ENCODE measurements at places on chromosomes 3 and 15. TPM values are rescaled to one million over a fixed set of nuclear protein-coding genes. Genes with fewer than 3 reads are reported as not detected.
A peak's percentile ranks its signal among the peaks of the same experiment; 100 is the strongest.

DNA sequence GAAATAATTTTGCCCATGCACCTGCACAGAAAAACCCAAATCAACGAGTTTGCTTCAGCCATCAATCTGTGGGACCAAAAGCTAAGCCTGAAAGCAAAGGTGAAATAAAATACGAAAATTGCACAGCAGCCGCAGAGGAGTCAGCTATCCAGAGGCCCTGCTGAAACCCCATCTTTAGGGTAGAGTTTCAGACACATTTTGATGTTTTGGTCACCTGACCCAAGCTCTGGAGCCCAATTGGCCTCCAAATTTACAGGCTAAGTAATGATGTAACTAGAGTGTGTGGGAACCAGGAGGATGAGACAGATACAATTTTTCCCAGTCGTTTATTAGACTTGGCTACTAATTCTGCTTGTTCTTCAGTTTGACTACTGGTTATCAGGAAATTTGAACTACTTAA is 308.6 kb upstream of the ATP11B start:
- no peak for DNase-seq

DNA sequence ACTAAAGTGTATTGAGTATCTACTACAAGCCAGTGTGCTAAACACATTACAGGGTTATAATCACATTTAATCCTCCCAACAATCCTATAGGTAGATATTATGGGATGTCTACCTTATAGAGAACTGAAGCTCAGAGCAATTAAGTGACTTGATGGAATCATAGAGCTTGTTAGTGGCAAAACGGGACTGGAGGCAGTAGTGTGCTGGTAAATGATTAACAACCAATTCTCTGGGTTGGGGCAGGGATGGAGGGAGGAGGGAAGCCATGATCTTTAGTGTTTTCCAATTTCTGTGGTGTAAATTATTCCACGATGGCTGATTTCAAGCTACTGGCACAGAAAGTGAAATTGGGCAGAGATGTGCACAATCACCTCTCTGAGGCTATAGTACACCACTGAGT is 18.5 kb upstream of the CSRNP1 start:
- DNase-seq, result no peak

- DNase-seq, result no peak
These were observed 302.0 kb downstream of the RYR3 start for GRCh38 chr15:33612721-33613304.

- no peak for DNase-seq
These were observed 467.3 kb downstream of the SHQ1 start for GRCh38 chr3:72380711-72381493.

- DNase-seq, result peak; percentile 45
These were observed 2.0 kb upstream of the ST8SIA2 start for GRCh38 chr15:92391640-92392039.

GRCh38 chr3:4817128-4817527 is 162.1 kb upstream of the BHLHE40 start:
- no peak for DNase-seq

GRCh38 chr3:64049136-64049535 is 25.8 kb upstream of the PSMD6 start:
- no peak for DNase-seq

DNA sequence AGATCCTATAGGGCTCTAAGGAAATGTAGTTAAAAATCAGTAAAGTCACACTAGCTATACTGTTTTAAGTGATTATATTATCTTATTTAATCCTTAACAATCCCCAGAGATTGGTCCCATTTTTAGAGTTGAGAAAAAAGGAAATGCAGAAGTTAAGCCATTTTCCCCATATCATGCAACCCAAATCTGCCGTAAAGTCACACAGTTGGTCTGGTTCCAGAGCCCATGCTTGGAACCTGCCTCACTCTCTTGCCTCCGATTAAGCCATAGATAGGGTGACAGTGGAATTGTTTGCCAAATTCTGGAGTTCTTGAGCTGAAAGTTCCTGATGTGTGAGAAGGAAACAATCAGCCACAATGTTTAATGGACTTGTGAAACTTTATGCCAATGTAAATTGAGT is 2.3 kb upstream of the P2RY13 start:
- no peak for DNase-seq

GRCh38 chr15:38320181-38320580 is 67.5 kb downstream of the SPRED1 start:
- DNase-seq, result no peak

DNA sequence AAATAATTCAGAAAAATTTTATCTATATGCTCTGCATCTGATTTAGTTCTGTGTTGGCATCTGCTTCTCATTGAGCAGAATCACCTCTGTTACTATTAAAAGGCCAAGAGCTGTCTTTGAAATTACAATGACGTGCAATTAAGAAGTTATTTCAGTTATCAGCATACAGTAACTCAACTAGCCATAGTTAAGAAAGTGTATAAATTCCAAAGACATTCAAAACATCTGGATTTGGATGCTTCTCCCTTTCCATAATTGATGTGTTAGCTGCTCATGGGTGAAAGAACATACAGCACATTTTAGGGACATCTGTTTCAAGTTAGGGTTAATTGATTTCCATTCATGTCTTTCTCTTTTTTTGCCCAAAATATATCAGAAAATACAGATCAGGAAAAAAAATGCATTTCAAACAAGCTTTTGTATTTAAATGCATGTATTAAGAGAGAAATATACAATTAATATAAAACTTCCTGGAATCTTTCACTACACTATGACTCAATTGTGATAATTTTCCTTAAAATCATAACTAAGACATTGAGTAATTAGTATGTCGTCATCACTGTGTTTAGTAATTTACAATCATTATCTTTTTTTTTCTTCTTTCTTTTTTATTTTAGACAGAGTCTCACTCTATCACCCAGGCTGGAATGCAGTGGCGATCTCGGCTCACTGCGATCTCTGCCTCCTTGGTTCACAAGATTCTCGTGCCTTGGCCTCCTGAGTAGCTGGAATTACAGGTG is 82.7 kb upstream of the MBNL1 start:
- DNase-seq, result no peak

GRCh38 chr15:37046876-37047614 is 53.3 kb downstream of the MEIS2 start:
- DNase-seq, result no peak

DNA sequence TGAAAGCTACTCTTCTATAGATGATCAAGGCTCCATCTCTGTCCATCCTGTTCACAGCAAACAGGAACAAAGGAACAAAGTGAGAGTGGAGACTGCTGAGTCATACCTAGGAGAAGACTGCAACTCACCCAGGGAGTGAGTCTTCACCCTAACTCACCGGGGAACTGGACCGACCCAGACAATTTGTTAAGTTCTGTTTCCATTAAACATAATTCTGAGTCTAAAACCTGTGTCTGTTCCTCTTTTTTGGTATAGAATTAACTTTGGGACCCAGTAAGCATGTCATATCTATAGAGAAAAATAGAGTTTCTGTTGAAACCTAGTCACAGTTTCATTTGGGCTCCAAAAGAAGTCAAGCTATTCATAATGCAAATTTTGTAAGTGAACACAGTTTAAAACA is 21.6 kb downstream of the CCDC80 start:
- no peak for DNase-seq

DNA sequence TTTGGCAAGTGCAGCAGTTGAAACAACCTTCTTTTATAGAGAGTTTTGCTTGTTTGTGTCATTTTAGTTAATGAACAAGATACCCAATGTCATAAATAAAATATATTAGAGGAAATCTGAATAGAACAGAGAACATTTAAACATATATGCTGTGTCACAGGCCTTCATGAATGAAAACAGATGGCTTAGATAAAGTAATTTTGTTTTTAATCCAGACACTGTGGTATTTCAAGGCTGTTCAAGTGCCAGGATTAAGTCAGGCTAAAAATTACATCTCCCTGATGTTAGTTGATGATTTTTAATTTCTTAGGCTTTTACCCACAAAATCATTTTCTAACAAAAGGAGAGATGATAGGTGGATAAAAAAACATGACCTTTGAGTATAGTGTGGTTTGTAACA is 4.9 kb upstream of the ACKR4 start:
- no peak for DNase-seq

- DNase-seq, result no peak
These were observed 3.2 kb downstream of the EIF1B start for GRCh38 chr3:40312661-40313226.

- no peak for DNase-seq
These were observed 5.1 kb downstream of the BFSP2 start for GRCh38 chr3:133404920-133405319.

GRCh38 chr3:74091204-74091603 is 466.5 kb upstream of the PDZRN3 start:
- DNase-seq, result no peak

DNA sequence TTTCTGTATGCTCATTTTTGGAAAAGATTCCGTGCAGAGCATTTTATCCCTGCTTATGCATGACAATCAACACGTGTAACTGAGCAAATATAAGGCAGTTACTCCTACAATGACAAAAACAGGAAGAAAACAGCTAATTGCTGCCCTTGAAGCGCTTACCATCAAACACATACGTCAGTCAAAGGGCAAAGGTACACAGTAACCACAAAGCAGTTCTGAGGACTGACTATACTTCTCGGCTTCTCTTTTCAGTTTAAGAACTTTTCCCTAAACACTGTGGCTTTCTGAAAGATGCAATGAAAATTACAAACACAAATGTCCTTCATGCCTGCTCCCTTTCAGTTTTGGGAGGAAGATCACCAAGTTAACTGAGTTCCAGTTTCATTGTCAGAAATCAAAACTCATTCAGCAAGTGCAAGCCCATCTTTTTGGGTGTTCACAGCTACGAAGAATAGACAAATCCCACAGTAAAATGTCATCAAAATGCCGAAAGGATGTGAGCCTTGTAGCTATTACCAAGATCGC is 602.8 kb downstream of the FOXP1 start:
- DNase-seq, result peak; percentile 40

- no peak for DNase-seq
These were observed 18.9 kb downstream of the SRGAP3 start for GRCh38 chr3:9230596-9230995.

GRCh38 chr3:194661374-194661773 is 10.6 kb downstream of the LSG1 start:
- DNase-seq, result no peak

GRCh38 chr3:8276506-8276905 is 225.1 kb upstream of the LMCD1 start:
- no peak for DNase-seq

DNA sequence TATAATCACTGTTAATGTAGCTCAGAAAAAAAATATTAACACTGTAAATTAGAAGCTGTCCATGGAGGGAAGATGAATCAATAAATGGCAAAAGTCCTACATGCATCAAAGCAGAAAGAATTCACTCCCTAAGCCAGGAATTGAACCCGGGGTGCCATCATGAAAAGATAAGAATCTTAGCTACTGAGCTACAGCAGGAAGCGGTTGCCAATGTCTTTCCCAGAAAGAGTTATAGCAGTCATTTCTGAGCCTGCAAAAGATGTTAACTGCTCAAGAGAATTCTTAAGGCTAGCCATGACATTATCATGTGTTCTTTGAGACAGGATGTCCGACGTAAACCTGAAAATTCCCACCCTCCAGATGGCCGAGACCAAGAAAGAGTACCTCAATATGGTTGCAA is 47.4 kb upstream of the MKRN3 start:
- DNase-seq, result no peak

- no peak for DNase-seq
These were observed 27.9 kb downstream of the KIF7 start for GRCh38 chr15:89627256-89627970.

DNA sequence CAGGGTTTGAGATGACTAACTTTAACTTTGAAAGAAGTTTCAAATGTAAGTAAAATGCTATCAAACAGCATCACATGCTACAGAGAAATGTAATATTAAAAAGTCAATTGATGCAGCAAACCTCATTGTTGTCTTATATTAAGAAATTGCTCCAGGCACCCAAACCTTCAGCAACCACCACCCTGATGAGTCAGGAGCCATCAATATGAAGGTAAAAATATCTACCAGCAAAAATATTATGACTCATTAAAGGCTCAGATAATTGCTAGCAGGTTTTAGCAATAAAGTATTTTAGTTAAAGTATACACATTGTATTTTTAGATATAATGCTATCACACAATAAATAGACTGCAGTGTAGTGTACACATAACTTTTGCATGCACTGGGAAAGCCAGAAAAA is 746.3 kb downstream of the ZPLD1 start:
- no peak for DNase-seq

DNA sequence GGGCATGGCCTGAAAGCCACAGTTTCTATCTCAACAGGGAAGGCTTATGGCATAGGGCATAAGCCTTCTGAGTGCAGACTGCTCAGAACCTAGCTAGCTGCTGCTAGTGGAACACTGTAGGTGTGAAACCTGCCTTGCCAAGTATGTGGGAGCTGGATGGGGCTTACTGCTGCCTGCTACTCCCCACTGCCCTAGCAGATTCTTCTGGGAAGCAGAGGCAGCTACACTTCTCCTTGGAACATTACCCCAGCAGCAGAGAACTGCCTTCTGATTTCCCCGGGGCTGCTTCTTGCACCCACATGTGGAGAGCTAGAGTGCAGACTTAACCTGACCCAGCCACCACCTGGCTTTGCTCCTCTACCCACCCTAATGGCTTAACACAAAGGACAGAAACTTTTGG is 215.7 kb downstream of the POLQ start:
- no peak for DNase-seq

DNA sequence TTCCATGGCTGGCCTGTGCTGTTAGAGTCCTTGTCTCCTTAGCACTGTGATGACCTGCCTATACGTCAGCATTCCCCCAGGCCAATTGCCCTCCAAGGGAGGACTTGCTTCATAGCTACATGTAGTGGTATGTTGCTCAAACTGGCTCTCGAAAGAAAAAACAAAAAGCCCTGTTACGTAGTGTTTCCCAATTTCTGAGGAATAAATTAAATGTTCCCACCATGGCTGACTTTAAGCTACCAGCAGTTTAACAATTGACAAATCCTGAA is 54.6 kb downstream of the WNT7A start:
- DNase-seq, result no peak

DNA sequence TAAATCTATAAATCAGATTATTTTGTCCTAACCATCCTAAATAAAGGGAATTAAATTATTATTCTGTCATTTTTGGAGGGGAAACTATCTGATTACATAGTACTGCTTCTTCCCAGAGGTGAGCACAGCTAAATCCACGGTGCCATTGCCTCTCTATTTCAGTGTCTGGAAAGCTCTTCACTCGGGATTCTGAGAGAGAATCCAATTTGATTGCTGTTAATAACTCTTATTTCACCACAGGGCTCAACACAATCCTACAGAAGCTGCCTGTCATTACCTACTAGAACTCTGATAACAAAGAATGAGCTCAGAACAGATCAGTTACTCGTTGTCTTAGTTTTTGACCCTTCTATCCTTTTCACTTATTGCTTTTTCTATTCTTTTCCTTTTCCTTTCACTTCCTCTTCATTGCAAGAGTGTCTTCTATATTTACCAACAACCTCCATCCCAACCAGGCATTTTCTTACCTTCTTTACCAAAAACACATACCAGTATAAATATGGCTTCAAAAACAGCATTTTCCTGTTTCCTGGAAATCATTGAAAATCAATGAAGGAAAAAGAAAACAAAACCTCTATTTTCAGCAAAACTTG is 30.4 kb downstream of the OXNAD1 start:
- no peak for DNase-seq

Gene SNX22
- not detected for total RNA-seq

Gene PAQR5
- total RNA-seq, result 10.3 TPM

Gene CNOT10
- total RNA-seq, result 17.1 TPM

Gene VEPH1
- total RNA-seq, result 0.58 TPM

Gene C2CD4A
- total RNA-seq, result 3.0 TPM

Gene PRRT3
- total RNA-seq, result 0.92 TPM

Gene PYGO1
- 8.0 TPM for total RNA-seq

Gene NR2E3
- total RNA-seq, result not detected

Gene STAB1
- 79.9 TPM for total RNA-seq

Gene FAM219B
- 45.5 TPM for total RNA-seq

Gene SGO1
- total RNA-seq, result 4.5 TPM

Gene RTP3
- not detected for total RNA-seq

Gene ONECUT1
- total RNA-seq, result not detected

Gene ITGA11
- 2.9 TPM for total RNA-seq

Gene GOLGA6L4
- total RNA-seq, result 6.2 TPM
